Dermis blood vessel endothelial cell (primary cell): ENCODE measurements at places on chromosomes 6 and 20. TPM values are rescaled to one million over a fixed set of nuclear protein-coding genes. Genes with fewer than 3 reads are reported as not detected.

SFTA2 gene
- not detected in 2 replicates for total RNA-seq

WFDC5 gene
- total RNA-seq, result not detected in 2 replicates

MICB gene
- total RNA-seq, result 14.5 and 29.3 TPM in 2 replicates

UNC5CL gene
- total RNA-seq, result 0.14 and 0.17 TPM in 2 replicates

PRDM13 gene
- not detected in 2 replicates for total RNA-seq

ZSCAN31 gene
- total RNA-seq, result 25.7 and 40.6 TPM in 2 replicates

HDGFL1 gene
- total RNA-seq, result not detected in 2 replicates

IP6K3 gene
- under 0.01 and 0.05 TPM in 2 replicates for total RNA-seq

RSPO4 gene
- not detected in 2 replicates for total RNA-seq

C20orf144 gene
- total RNA-seq, result 0.05 TPM in 1 of 2 replicates, not detected in the other

SLC22A16 gene
- not detected in 2 replicates for total RNA-seq

PERP gene
- total RNA-seq, result 18.5 and 24.8 TPM in 2 replicates

SIRPD gene
- total RNA-seq, result not detected in 2 replicates

SEL1L2 gene
- not detected in 2 replicates for total RNA-seq

SLC17A3 gene
- 0.17 and 0.28 TPM in 2 replicates for total RNA-seq

ANKEF1 gene
- 1.5 and 2.0 TPM in 2 replicates for total RNA-seq

GRCh38 chr20:48281501-48281900 lies 496.2 kb upstream of the SULF2 start:
- DNase-seq, result no peak

DNA sequence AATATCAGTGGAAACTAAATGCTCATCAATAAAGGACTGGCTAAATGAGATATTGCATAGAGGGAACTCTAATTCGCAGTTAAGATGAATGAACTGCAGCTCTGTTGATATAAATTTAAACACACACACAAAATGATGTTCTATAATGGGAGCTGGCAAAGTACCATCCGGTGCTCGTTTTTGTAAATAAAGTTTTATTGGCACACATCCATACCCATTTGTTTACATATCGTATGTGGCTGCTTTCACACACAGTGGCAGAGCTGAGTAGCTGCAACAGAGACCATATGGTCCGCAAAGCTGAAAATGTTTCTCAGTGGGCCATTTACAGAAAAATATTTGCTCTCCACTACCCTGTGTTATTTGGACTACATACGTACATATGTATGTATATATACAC lies 120.7 kb downstream of the EDN3 start:
- no peak for DNase-seq

DNA sequence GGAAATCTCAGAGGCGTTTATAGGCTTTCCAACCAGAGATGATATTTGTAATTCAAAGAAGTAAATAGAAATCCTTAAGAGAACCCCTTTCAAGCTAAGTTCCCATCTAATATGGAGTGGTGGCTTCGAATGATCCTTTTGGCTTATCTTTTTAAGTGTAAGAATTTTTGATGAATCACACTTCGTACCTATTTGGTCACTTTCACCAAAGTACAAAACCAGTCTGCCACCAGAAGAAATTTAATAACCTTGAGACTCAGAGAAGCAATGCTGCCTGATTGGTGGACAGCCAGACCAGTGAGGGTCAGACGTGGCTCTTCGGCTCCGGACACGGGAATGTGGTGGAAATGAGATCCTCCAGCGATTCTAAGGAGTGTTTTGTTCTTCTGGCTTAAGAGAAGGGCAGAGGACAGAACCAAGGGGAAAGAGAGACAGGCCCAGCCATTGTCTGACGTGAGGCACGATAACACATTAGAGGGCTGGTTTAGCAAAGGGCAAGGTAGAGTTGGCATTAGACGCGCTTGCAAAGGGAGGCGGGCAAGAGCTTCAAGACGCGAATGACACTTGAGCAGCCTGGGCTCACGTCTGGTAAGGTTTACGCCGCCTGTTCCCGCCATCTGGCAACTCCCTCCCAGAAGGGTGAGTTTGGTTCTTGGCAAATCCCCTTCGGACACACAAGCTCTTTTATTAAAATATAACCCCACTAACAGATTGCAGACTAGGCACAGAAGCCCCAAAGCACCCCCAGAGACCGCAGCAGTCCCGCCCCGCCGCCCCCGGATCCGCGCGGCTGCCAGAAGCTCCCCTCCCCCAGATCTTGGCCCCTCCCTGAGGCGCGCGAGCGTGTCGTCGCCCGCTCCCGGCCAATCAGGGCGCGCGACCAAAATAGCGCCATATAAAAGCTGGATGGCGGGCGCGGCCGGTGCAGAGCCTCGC lies 50.0 kb upstream of the EZR start:
- DNase-seq, result no peak

DNA sequence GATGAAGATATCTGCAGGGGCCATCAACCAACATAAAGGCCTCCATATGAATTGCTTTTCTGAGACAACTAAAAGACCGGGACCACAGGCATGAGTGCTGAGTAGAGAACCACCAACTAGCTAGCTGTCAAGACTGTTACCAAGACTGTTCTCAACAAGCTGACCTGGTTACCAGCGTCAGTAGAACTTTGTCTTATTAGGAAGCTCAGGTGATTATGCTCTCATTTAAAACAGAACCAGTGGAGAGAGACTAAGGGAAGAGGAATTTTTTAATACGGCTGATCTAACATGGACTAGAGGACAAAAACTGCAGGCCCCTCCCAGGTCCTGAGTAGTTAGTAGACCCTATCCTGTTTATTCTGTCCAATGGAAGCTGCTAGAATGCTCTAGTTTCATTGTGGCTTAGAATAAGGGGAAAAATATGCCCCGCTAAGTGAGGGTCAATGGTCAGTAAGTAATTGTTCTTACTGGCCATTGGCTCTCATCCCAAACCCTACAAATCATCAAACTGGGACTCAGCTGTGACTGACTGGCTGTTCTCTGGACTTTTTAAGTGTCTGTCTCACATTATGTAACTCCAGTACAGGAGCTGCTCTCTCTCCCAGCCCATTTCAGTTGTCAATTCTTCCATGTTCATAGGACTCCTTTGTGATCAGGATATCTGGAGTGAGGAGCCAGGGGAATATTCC lies 3.8 kb upstream of the DYNLRB1 start:
- DNase-seq, result peak; percentile 25

GRCh38 chr6:63440057-63440456 lies 120.3 kb upstream of the LGSN start:
- DNase-seq, result no peak

DNA sequence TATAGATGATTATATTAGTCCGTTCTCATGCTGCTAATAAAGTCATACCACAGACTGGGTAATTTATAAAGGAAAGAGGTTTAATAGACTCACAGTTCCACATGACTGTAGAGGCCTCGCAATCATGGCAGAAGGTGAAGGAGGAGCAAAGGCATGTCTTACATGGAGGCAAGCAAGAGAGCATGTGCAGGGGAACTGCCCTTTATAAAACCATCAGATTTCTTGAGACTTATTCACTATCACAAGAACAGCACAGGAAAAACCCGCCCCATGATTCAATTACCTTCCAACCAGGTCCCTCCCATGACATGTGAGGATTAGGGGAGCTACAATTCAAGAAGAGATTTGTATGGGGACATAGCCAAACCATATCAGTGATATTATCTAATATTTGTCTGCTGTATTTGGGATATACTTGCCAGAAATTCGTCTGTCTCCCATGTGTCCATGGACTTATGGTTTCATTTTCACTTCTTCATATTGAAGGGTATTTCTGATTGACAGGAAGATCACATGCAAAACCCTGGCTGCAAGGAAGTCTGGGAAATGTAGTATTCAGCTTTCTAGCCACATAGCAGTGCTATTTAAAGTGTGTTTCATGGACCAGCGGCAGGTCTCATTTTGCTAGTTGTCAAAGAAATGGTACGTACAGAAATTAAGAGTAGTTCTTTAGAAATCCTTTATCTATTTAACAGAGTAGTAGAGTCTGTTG lies 50.5 kb upstream of the PAK5 start:
- peak; percentile 37 for DNase-seq

- no peak for DNase-seq
Measured at GRCh38 chr6:119449331-119450156, 100.0 kb upstream of the MAN1A1 start.

DNA sequence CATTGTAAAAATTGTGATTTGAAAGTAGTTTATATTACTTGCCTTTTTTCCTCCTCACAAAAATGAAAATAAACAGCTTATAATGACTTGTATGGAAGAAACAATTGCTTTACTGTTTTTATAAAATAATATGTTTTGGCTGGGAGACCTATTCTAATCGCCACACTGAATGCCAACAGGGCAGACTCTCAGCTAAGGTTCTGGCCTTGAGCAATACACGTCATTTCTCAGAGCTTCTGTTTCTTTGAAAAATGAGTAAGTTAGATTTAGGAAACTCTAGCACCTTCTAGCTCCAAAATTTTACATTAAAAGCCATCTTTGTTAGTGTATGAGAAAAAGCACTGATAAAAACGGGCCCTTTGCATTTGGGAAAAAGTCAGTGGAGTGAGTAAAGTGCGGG lies 166.6 kb downstream of the ARID1B start:
- no peak for DNase-seq

- DNase-seq, result no peak
Measured at GRCh38 chr20:63635431-63636141, 8.7 kb upstream of the GMEB2 start.

DNA sequence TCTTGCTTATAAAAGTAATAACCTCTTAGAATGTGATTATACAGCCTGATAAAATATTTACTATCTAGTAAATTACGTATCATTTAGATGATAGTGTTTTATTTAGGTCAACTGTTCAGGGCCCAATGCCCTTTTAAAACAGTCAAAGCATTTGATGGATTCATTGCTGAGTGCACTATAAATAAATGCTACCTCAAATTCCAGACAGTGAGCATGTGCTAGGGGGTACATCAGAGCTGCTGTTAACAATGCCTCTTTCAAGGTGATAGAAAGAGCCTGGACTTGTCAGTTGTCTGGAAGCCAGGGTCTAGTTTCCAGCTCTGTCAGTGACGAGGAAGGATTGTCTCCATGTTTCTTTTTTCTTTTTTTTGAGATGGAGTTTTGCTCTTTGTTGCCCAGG lies 7.5 kb upstream of the TMEM242 start:
- DNase-seq, result no peak

DNA sequence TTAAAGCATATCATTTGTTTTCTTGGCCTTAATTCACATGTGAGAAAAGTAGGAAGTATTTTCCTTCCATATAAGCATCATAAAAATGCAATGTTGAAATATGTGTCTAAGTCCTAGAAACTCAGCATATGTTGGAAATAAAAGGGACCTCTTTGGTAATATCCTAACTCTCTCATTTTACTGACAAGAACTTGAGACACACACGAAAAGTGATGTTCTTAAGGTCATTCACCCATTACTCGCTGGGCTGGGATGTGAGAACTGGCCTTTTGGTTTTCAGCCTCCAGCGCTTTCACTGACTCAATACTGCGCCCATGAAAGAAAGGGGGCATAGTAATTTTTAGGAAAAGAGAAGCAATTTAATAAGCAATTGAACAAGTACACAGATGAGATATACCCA lies 153.5 kb upstream of the SCGN start:
- DNase-seq, result no peak

- DNase-seq, result no peak
Measured at GRCh38 chr6:137387096-137387764, 107.0 kb downstream of the OLIG3 start.

DNA sequence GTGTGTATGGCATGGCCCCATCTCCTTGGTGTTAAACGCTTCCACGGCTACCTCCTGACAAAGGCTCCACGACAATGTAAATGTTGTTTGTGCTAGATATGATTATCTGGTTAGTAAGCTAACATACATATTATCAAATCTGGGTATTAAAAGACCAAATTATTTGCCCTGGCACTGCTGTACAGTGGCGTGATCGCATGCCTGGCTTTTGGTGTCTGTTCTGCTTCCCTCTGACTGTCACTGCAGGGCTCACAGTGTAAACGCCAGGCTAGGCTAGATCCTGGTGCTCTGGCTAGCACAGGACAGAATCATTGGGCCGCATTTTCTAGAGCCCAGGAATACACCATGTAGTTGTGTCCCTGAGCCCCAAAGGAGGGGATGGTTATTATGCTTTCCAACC lies 38.7 kb downstream of the CD164 start:
- DNase-seq, result no peak

- no peak for DNase-seq
Measured at GRCh38 chr6:138728662-138729061, 44.9 kb upstream of the CCDC28A start.

GRCh38 chr20:44961011-44961869 lies 1.0 kb upstream of the TOMM34 start:
- DNase-seq, result no peak

DNA sequence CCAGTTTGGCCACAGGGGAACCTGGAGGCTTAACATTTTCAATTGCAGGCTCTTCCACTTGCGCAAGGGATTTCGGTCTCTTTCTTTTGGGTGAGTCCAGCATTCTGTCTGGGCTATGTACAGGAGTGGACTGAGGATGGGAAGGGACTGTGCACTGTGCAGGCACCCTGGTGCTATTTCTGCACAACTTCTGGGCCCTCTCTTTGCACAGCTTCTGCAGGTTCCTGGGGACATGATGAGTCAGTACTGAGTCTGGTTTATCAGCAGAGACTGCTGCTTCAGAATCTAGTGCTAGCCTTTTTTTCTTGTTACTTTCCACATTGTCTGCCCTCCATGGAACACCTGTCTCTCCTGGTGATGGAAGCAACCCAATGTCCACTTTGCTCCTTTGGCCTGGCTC lies 78.5 kb upstream of the ASF1A start:
- no peak for DNase-seq

- no peak for DNase-seq
Measured at GRCh38 chr6:25316626-25317025, 37.5 kb downstream of the CARMIL1 start.

DNA sequence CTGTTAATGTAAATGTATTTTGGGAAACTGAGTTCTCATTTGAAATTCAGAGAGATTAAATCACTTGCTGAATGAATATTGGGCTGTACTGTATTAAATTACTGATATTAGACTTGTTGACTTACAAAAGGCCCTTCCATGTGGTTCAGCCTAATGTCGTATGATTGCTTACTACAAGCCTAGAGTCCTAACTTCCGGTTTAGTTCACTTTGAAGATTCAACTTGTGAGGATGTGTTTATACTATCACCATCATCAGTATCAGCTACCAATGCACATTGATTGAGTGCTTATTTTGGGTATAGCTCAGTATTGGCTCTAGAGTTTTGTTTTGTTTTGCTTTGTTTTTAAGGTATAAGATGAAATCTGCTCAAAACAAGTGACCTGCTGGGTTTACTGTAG lies 48.3 kb downstream of the FAM217A start:
- DNase-seq, result no peak

- DNase-seq, result no peak
Measured at GRCh38 chr6:134436950-134437349, 119.0 kb upstream of the SGK1 start.

- DNase-seq, result no peak
Measured at GRCh38 chr20:2152317-2152716, 50.7 kb downstream of the STK35 start.

DNA sequence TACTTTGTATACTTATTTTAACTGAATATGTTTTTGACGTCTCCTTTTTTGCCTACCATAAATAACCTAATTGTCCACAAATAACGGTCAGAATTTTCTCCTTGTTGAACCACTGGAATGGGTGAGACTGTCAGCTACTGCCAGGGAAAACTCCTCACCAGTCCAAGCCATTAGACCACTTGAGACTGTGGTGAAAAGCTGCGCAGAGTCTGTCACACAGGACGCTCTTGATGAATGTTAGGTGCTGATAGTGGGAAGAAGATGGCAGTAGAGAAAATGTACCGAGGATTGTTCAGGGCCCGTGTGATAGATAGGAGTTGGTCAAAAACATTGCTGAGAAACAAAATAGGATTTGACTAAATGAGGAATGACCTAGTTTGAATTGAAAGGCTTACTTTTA lies 75.6 kb upstream of the KIF25 start:
- no peak for DNase-seq

GRCh38 chr20:11083841-11084240 lies 410.0 kb upstream of the JAG1 start:
- DNase-seq, result no peak

- no peak for DNase-seq
Measured at GRCh38 chr20:4431446-4431845, 290.3 kb upstream of the PRND start.
